H4 (cell line): ENCODE measurements at places on chromosomes 6 and 20. TPM values are rescaled to one million over a fixed set of nuclear protein-coding genes. Genes with fewer than 3 reads are reported as not detected.

DNA sequence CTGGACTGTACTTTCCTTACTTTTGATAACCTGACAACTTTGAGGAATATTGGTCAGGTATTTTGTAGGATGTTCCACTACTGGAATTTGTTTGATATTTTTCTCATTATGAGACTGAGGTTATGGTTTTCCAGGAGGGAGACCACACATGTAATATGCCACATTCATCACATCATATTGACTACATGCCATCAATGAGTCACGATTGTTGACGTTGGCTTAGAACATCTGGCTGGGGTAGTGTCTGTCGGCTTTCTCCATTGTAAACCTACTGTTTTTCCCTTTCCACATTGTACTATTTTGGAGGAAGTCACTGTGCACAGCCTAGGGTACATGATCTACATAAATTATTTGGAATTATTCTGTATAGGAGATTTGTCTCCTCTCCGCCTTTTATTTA lies 1.4 kb upstream of the STX11 start:
- no peak for DNase-seq

DNA sequence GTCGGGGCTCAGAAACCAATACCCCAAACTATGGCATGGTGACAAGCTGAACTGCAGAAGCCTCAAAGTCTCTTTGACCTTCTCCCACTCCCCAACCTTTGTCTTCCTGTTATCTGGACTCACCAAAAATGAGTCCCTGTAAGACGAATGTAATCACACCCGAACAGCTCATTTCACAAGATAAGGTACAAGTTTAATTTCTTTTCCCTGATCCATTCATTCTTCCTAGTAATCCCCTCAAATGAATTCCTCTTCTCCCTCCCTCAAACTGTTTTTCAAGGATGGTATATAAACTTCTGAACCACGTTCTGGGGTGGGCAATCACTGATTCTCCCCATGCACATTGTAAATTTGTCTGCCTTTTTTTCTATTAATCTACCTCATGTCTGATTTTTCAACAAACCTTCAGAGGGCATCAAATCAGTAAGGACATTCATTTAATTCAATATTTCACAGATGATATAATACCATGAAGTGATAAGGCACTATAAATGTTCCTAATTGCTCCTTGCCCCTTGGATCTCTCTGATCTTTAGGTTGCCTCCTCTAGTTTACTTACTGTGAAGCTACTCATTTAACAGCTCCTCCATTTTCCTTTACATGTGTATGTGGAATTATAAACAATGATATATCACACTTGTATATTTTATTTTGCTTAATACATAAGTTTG lies 77.2 kb downstream of the OR2B2 start:
- DNase-seq: no peak

DNA sequence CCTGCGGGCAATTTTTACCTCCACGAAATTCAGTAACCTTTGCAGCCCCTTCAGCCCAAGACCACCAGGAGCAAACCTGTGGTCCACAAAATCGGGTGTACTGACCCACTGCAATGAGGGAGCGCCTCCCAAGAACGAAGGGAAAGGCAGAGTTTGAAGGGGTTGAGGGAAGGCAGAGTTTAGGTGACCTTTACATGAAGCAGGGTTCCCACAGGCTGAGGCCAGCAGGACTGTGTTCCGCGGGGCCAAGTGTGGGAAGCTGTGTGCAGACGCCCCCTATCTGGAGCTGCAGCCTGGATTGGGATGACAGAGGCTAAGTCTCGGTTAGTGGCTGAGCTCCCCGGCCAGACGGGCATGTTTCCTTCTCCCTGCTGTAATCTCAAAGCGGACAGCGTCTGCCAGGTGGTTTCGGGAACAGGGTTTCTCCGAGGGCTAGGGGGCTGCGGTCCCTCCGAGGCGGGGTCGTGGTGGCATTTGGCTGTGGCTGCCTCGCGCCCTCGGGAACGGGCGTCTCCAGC lies 826 bp upstream of the PYGB start:
- DNase-seq: peak; percentile 45

The HLA-DRB5 gene
- not detected in 2 replicates for total RNA-seq

The VSTM2L gene
- total RNA-seq: 1.2 and 1.6 TPM in 2 replicates

The DDX43 gene
- not detected in 2 replicates for total RNA-seq
